Uterus (tissue), 4 donors: ENCODE measurements at places on chromosomes 4 and X. TPM values are rescaled to one million over a fixed set of nuclear protein-coding genes. Genes with fewer than 3 reads are reported as not detected.

The RAB33A gene
- 1.8 TPM for total RNA-seq

The CT45A10 gene
- total RNA-seq: not detected

The PAGE1 gene
- total RNA-seq: not detected

The KLHL34 gene
- total RNA-seq: 0.21 TPM

DNA sequence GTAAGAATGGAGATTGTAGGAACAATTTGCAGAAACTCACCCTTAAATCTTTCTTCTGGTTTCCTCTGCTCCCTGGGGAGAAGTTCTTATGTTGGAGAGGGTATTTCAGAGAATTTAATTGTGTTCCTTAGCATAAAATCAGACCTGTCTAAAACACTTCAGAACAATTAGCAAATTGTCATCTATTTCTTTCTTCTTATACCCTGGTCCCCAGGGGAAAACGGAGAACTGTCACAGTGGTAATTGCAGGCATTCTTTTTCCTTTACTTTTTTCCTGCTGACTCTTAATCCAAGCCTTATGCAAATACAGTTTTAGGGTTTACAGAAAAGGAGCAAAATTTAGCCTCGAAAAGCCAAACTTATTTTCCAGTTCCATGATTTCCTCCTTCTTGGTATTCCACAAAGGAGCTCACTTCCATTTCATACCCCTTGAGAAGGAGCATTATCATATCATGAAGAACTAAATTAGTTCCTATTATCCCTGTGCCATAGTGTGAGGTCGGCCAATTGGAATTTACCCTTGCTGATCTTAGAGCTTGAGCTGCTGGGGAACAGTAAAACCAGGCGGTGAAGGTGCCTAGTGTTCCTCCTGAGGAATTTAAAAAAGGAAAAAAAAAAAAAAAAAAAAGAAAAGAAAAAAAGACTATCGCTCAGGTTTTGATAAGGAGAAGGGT, 173.8 kb downstream of the IL15 start:
- DNase-seq: no peak

- no peak for DNase-seq
These were observed 621.6 kb downstream of the PCDH7 start for GRCh38 chr4:31341601-31342359.

- no peak for DNase-seq
These were observed 1.4 kb upstream of the LRIT3 start for GRCh38 chr4:109846395-109847098.

DNA sequence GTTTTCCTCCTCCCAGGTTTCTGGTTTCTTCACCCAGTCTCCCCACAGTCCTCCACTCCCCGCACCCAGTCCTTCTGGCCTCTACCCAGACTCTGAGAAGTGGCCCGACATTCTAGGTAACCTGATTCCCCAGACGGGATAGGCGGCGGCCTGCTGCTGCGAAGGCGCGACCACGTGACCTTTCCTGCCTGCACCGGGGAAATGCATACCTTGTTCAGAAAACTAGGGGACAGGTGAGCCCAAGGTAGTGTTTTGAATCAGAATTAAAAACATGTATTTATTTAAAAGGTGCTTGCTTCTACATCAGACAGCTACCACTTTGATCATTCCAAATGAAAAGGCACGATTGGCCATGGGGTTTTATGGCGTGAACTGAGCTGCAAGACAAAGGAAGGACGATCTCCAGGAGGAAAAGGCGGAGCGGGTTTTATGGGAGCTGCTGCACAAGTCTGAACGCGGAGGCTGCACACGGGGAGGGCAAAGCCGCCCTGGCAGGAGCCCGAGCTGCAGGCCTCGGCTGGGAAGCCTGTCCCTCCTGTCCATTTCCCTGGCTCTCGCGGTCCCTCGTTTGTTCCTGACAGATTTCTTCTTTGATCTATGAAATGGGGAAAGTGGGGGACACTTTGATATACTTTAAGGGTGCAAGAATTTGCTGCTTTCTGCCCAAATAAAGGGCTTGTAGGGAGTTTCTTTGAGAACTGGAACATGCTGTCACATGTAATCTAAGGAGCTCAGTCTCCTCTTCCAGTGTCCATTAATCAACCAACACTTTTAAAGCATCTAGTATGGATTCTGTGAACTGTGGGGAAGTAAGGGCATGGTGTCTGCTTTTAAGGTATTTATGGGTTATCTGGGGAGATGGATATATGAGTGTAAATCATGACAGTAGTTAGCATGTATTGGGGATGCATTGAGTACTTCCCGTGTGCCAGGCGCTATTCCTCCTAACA, 150.9 kb downstream of the SPRY1 start:
- DNase-seq: no peak
